ENCODE measurements at places on chromosomes 11 and 22.
A peak's percentile ranks its signal among the peaks of the same experiment; 100 is the strongest.

DNA sequence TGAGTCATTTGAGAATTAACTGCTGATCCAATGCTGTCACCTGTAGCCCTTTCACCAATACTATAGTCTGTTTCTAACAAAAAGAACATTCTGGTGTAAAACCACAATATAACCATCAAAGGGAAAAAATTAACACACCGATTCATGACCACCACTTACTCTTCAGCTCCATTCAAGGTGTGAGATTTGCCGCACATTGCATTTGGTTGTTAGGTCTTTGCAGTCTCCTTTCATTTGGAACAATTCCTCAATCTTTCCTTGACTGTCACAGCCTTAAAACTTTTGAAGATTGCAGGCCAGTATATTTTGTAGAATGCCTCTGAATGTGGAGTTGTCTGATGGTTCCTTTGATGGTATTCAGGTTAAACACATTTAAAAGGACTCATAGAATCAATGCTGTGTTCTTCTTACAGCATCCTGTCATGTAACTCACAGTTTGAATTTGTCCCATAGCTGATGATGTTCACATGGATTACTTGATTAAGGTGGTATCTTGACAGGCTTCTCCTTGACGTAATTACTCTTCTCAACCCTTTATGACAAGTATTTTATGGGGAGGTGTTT lies 63.6 kb downstream of the TNRC6B start:
- peak; percentile 51 for DNase-seq

- peak; percentile 88 for DNase-seq
Measured at GRCh38 chr11:124800226-124800929, at the start of gene MSANTD2. Gene MSANTD2 (minus strand): TSS chr11:124800406. CDS start chr11:124800380, 26 bp downstream.

GRCh38 chr11:46133119-46133518 lies 11.9 kb upstream of the PHF21A start:
- no peak for DNase-seq

DNA sequence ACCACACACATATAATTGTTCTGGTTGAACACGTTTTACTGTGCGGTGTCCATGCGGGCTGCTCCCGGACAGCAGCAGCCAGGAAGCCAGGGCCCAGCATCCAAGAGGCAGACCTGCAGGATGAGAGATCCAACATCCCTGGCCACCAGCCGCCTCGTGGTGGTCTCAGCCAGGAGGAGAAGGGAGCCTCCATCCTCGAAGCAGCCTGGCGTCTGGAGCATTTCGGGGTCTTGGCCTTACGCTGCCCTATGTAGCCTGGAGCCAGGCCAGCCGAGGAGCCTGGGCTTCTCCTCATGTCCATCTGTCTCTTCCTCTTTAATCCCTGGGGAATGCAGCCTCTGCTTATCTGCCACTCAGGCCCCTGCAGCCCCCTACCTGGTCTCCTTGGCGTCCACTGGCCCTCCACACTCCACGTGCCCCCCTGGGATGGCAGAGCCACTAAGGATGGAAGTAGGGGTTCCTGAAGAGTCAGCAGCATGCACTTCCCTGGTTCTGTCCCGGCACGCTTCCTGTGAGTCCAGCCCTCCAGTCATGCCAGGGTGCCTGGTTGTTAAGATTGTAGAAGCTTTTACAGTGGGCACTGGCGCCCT lies 253.2 kb downstream of the TBC1D22A start:
- no peak for DNase-seq

DNA sequence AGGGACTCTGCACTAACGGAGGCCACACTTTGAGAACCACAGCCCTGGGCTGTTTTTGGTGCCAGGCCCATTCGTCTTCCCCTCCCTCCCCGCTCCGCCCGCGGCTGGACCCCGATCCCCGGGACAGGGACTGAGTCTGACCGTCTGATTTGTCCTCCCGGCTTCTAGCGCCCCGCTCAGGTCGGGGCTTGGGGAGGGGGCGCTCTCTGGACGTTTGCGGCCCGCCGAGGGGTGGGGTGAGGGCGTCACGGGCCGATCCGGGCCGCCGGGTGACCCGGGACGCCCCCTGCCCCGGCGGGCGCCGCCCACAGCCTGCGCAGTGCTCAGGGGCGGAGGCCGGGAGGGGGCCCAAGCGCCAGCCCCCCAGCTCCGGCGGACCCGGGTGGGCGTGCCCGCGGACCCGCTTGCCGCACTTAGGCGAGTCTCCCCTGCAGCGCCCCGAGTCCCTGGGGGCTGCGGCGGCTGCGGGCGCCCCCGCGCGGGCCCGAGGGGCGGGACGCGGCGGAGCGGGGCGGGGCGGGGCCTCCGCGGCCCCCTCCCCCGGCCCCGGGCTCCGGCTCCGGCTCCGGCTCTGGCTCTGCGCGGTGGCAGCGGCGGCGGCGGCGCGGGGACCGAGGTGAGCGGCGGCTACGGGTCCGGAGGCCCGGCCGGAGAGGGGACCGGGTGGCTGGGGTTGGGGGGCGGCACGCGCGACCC lies 33.7 kb upstream of the PRR5 start:
- DNase-seq, result peak; percentile 52

Measured in activated CD4-positive, alpha-beta T cell treated with anti-CD3 and anti-CD28 coated beads for 36 hours (primary cell).